ENCODE measurements at places on chromosomes 3 and 15.

DNA sequence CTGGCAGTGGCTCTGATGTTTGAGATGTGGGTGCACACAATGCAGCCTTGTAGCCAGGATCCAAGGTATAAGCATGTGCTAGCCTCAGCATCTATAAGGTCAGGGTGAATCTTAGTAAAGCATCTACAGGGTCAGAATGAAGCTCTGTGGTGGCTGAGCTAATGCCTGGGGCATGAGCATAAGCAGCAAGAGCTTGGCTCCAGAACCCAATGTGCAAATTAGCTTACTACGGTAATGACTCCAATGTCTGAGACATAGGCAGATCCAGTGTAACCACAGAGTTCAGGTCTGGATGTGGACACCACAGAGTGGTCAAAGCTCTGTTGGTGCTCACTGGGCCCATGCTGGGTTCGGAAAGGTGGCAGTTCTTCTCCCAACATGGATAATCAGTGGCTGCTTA, 304.5 kb upstream of the NECTIN3 start:
- DNase-seq: no peak

DNA sequence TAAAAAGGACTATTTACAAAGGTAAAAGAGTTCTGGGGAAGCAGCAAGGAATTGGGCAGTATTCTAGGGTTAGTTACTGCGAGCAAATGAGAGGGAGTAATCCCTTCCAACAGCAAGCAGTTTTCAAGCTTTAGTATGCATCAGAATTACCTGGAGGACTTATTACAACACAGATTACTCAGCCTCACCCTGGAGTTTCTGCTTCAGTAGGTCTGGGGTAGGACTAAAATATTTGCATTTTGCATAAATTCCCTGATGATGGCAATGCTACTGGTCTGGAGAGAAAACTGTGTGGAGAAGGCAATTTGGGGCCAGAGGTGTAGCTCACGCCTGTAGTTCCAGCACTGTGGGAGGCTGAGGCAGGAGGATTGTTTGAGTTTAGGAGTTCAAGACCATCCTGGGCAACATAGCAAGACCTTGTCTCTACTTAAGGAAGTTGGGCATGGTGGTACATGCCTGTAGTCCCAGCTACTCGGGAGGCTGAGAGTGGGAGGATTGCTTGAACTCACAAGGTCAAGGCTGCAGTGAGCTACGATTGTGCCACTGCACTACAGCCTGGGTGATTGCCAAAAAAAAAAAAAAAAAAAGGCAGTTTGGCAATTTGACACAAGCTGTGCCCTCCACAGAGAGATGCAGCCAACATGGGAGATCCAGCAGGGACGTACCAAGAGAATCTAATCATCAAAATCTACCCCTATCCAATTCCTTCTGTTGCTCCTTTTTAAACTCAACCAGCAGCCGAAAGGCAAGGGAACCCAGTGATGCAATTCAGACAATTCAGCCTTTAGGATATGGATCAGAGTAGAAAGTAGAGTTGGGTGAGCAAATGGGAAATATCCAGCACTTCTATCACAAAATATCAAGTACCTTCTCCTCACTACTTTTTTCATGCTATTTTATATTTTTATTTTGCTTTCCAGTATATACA, 27.1 kb upstream of the AP4E1 start:
- DNase-seq: no peak

DNA sequence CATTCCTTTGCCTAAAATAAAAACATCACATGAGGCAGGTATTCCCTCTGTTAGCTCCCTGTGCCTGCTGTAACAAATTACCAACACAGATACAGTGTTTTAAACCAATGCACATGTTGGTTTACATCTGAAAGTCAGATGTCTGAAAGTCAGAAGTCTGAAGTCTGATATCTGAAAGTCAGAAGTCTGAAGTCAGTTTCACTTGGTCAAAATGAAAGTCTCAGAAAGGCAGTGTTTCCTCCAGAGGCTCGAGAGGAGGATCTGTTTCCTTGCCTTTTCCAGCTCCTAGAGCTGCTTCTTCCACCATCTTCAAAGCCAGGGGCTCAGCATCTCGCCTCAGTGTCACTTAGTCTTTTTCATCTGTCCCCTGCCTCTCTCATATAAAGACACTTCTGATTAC, 22.0 kb downstream of the SST start:
- no peak for DNase-seq

DNA sequence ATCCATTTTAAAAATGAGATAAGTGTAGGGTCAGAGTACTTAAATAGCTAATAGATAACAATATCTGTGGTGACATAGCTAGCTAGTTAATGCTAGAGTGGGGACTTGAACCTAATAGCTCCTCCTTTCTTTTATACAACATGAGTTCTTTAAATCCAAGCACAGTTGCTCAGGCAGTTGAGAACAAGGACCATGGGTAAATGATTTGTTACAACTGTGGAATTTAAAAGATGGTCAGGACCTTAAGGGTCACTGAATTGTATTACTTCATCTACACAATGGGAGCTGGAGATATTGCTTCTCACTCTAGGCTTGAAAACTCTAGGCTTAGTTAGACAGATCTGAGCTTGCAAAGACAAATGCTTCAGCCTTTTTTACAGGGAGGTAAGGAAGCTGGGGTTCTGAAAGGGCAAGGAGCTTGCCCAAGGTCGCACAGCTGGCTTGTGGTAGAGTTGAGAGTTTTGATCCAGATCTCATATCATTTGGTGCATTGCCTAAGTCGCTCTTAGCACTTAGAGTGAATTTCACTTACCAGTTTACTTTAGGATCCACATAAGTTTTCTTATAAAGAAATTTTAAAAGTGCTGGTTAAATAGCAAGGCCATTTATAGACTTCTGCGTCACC, 90.2 kb downstream of the EDEM1 start:
- no peak for DNase-seq

DNA sequence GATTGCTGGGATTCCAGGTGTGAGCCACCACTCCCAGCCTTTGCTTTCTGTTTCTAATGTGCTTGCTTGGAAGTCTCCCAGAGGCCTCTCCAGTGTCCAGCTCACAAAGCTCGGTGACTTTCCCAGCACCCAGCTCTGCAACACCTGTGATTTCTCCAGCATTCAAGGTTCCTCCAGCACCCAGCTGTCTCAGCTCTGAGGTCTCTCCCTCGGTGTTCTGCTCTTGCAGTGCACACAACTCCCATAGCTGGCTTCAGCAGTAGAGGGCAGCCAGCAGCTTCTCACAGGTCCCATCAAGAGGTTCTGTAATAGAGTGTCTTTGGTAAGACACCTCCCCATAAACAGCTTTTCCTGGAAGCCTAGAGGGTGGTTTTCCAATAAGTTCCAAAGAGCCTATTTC, 75.1 kb downstream of the GRM7 start:
- no peak for DNase-seq

GRCh38 chr15:23648920-23649515, 1.4 kb upstream of the MAGEL2 start:
- peak; percentile 33 for DNase-seq

GRCh38 chr3:14206548-14207177, 28.0 kb downstream of the LSM3 start:
- DNase-seq: no peak

GRCh38 chr3:55826731-55827496, 339.8 kb upstream of the WNT5A start:
- DNase-seq: no peak

- DNase-seq: no peak
These were observed 721 bp downstream of the ADAMTS7 start for GRCh38 chr15:78810362-78811123.

DNA sequence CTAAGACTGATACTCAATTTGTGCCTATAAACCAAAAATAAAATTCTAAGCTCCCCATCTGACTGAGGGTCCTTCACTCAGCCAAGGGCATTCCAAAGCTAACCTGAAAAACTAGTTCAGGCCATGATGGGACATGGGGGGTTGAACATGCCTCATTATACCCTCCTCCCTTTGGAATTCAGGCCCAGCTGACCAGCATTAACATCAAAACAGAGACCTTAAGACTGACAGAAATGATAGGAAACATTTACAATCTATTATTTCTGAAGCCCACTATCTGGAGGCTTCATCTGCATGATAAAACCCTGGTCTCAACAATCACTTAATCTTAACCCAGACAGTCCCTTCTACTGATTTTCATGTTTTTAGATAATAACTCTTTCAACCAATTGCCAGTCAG, 140.4 kb downstream of the ANO10 start:
- DNase-seq: no peak

DNA sequence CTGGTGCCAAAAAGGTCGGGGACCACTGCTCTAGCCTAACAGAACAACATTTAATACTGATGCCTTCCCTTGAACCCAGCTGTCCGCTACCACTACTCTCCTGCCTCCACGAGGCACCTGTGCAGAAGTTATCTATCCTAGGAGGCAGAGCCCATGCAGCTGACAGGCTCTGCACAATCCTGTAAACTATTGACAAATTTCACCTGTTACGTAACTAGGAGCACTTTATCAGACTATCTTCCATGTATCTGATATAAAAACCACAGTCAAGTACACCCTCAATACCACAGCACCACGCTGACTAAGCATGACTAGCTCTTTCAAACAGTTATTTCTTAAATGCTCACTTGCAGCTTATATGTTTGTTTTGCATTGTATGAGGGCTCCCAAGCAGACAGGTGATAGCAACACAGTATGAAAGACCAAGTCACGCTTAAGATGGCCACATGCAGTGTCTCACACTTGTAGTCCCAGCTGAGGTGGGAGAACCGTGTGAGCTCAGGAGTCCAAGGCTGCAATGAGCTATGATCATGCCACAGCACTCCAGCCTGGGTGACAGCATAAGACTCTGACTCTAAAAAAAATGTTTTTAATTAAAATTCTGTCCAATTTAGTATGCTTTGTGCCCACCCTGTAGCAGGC, 4.5 kb upstream of the IL17RC start:
- no peak for DNase-seq

DNA sequence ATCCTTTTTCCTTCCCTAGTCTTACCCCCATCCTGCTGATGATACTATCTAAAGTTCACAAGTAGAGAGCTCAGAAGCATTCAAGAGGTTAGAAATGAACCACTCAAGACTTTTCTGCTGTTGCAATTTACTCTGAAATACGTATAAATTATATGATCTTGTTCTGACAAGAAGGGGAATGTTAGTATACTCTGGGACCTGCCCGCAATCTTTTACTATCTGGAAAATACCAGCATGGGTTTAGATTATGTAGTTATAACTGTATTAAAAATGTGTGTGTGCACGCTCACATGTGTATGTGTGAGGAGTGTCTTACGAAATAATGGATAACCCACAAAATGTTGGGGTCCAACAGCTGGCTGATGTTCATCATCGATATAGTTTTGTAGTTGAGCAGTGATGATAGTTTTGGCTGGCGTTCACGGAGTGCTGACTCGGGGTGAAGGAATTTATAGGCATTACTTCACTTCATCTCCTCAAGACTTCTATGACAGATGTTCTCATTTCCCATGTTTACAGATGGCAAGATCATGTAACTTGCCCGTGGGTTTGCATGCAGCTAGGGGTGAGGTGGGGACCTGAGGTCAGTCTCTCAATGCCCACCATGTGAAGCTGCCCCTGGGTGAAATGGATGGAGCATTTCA, 297.5 kb upstream of the LYSMD4 start:
- no peak for DNase-seq

DNA sequence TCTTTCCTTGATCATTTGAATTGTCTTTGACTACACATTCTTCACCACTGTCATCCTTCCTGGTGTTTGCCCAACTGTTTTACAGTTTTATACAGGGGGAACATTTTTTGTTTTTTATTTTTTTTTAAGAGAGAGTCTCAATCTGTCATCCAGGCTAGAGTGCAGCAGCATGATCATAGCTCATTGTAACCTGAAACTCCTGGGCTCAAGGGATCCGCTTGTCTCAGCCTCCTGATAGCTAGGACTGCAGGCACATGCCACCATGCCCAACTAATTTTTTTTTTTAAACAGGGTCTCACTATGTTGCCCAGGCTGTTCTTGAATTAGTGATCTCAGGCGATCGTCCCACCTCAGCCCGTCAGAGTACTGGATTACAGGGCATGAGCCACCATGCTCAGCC, 222.6 kb downstream of the BBX start:
- DNase-seq: no peak

DNA sequence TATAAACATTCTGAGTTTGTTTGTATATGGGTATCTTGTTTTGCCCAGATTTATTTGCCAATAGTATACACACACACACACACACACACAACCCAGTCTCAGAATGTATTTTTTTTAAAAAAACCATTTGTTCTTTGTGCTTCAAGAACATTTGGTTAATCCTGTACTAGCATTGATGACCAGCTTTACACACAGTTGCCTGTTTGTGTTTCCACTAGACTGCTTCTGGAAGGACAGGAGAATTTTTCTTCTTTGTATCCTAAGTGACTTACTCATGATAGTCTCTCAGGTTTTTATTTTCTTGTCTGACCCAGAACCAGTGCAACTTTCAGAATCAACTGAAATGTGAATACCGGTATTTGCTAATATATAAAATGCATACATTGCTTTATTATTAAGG, 40.5 kb downstream of the U2SURP start:
- no peak for DNase-seq
